Neural crest cell (in vitro differentiated cells): ENCODE measurements at places on chromosomes 13 and 19. TPM values are rescaled to one million over a fixed set of nuclear protein-coding genes. Genes with fewer than 3 reads are reported as not detected.

Gene SLC1A6
- total RNA-seq: 7.0 and 8.2 TPM in 2 replicates

DNA sequence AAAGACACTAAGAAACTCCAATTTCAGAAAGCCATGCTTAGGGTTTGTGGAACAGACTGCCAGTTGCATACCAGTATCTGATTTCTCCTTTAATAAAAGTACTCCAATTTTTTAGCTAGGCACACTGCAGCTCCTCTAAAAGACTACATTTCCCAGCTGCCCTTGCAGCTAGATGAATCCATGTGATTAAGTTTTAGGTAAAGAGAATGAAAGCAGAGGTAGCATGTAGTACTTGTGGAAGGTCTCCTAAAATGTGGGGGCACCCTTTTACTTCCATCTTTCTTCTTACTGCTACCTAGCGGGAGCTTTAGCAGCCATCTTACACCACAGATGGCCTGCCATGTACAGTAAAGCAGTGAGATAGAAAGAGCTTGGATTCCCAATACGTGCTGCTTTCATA lies 33.0 kb upstream of the TSC22D1 start:
- DNase-seq: no peak

- DNase-seq: no peak
Observed at GRCh38 chr13:94031609-94032008, 447.9 kb downstream of the DCT start.

DNA sequence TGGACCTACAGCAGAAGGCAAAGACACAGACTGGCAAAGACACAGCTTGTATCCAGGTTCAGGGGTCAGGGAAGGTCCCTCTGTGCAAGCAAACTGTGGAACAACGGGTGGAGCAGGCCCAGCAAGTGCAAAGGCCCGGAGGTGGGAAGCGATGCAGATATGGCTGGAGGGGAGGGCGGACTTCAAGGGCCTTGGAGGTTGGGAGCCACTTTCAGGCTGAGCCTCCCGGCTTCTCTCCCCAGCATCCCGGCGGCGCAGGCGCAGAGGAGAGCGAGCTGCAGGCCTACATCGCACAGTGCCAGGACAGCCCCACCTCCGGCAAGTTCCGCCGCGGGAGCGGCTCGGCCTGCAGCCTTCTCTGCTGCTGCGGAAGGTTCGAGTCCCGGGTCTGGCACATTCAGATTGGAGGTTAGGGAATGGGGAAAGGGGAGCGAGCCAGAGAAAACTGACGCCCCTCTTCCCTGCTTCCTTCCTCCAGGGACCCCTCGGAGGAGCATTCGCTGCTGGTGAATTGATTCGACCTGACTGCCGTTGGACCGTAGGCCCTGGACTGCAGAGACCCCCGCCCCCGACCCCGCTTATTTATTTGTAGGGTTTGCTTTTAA lies 2.1 kb upstream of the PNPLA6 start:
- no peak for DNase-seq

GRCh38 chr13:69585656-69586055 lies 522.0 kb upstream of the ATXN8OS start:
- no peak for DNase-seq

GRCh38 chr19:20787786-20788185 lies 11.7 kb downstream of the ZNF66 start:
- no peak for DNase-seq

DNA sequence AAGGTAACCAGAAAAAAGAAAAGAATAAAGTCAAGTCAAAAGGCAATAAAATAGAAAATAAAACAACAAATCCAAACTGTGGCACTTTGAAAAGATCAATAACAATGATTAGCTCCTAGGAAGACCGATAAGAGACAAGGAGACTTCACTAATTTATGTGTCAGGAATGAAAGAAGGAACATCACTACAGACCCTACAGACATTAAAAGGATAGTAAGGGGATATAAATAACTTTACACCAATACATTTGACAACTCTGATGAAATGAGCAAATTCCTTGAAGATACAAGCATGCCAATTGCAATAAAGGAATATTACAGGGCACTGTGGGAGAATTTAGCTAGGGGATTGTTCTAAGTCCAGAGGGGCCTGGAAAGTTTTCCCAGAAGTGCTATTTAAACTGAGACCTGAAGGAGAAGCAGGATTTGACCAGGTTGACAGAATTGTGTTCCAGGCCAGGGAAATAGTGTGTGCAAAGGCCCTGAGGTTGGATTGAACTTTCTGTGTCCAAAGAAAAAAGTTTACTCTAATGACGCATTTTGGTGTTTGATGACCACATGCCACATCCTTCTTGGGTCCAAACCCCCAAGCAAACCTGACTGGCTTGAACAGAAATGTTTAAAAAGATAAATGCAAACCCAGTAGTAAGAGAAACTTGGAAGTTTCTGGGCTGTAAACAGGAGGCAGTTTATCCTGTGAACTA lies 1.6 kb upstream of the C19orf38 start:
- DNase-seq: no peak

- DNase-seq: peak; percentile 78
Observed at GRCh38 chr19:35860818-35861639, 4.3 kb downstream of the KIRREL2 start.
